Germinal center (tissue), 1 donor: ENCODE measurements at places on chromosomes 6 and 20.
A peak's percentile ranks its signal among the peaks of the same experiment; 100 is the strongest.

GRCh38 chr6:6583836-6584235 is 4.7 kb upstream of the LY86 start:
- DNase-seq = no peak

DNA sequence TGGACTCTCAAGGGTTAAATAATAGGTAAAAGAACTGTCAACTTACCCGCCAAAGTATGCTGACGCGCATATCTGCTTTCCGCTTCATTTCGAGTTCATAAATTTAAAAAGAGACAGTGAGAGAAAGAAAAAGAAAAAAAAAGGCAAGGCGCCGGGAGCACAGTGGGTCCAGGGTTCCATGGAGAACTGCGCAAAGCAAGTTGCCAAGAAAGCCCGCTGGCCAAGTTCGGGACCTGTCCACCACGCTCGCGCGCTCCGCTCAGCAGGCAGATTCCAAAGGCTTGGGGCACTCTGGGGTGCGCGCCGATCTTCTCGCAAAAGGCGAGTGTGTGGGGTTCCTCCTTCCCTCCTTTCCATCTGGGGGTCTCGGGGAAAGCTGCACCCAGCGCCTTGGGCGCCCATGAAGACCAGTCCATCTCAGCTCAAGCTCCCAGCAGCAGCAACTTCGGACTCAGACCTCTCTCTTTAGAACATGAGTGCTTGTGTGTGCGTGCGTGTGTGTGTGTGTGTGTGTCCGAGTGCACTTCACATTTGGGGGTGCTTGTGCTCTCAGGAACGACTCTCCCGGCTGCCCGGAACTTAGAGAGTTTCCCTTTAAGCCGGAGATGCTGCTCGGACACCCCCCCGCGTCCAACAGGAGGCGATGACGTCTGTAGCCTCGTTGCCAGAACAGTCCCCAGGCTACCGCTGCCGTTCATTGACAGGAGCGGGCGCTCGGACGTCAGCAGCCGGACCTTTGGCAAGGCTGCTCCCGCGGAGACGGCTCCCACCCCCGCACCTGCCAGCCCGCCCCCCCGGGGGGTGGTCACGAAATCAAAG is 180.0 kb downstream of the TBXT start:
- DNase-seq = no peak

DNA sequence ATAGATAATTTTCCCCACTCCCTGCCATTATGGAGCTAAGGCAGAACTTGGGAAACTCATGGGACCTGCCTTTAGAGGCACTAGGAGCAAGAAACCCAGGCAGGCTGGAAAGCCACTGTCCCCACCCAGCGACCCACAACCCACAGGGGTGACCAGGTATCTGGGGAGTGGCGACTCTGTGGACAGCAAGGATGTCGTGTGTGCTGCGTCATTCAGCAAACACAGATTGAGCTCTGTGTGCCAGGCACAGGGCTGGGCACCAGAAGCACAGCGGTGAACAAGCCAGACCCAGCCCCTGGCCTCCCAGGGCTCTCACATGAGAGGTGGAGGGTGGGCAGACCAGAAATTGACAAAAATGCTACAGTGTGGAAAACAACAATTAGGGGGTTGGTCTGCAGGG is 27.7 kb downstream of the DLGAP4 start:
- no peak for DNase-seq

- DNase-seq = no peak
Measured at GRCh38 chr6:14720411-14721102, 525.3 kb upstream of the JARID2 start.

GRCh38 chr6:22600059-22600458 is 30.7 kb downstream of the HDGFL1 start:
- DNase-seq = no peak

DNA sequence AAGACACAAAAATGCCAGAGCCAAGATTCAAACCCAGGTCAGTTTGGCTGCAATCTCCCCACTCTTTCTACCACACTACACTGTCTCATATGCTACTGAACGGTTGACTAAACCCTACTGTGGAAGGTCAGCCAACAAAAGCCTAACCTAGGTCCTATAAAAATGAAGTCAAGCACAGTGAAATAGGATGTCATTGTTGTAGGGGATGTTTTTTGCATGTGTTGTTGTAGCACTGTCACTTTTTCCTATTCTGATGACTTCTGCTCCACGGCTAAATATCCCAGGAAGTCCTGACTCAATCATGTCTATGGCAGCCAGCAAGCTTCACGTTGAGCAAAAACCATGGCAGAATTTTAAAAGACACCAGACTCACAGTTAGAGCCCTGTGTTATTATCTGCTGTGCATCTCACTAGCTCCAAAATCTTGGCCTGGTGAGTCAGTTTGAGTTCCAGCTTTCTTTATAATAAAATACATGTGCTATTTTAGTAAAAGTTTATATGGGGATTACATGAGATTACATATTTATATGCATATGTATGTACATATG is 322.1 kb upstream of the NT5E start:
- no peak for DNase-seq

DNA sequence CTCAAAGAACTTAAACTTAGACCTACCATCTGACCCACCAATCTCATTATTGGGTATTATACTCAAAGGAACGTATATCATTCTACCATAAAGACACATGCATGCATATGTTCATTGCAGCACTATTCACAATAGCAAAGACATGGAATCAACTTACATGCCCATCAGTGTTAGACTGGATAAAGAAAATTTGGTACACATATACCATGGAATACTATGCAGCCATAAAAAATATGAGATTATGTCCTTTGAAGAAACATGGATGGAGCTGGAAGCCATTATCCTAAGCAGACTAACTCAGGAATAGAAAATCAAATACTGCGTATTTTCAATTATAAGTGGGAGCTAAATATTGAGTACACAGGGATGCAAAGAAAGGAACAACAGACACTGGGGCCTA is 166.4 kb upstream of the GLP1R start:
- no peak for DNase-seq

DNA sequence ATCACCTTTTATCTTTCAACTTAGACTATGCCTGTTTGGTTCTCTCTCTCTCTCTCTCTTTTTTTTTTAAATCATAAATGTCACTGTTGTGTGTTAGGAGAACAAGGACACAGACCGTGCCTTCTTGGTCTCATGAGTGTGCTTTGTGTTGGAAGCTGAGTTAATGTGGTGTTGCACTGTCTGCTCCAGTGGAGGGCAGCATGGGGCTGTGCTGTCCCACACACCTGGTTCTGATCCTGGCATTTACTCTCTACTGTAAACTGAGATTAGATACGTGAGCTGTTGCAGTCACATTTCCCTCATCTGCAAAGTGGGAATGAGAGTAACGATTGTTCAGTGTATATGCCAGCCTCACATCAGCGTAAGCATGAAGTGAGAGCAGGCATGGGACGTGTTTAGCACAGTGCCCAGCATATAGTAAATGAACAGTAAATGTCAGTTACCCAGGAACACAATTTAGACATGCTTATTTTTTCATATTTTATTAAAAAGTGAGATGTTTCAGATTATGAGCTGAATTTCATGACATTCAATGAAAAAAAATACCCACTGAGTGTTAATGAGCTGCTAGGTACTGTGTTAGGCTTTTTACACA is 161.1 kb downstream of the FARS2 start:
- peak; percentile 6 for DNase-seq

GRCh38 chr6:117674503-117674902 is 766 bp upstream of the NUS1 start:
- no peak for DNase-seq

GRCh38 chr20:58829531-58829941 is 21.2 kb downstream of the GNAS-AS1 start:
- no peak for DNase-seq

DNA sequence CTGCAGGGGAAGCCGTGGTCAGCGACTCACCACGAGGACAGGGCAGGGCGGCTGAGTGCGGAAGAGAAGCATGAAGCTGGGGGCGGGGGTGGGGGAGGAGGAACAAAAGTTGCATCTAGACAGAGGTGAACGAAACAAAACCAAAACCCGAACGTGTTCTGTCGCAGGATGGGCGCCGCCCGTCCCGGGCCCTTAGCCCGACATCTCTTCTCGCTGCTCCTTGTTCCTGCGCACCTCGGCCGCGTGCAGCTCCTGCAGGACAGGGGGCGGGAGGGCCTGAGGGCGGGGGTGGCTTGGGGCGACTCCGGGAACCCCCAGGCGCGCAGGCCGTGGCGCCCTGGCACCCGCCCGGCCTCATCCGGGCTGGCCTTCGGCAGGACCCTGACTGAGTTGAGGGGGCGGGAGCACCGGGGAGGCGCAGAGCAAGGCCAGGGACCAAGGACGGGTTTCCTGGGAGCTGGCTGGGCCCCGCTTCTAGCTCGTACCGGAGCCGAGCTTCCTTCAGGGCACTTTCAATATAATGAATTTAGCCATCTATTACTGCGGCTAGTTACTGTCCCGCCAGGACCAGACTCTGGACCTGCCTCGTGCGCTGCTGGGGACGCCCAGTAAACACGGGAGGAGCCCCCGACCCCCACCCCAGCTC is 12.0 kb downstream of the STMN3 start:
- no peak for DNase-seq

- no peak for DNase-seq
Measured at GRCh38 chr20:11401988-11402387, 515.7 kb upstream of the BTBD3 start.

DNA sequence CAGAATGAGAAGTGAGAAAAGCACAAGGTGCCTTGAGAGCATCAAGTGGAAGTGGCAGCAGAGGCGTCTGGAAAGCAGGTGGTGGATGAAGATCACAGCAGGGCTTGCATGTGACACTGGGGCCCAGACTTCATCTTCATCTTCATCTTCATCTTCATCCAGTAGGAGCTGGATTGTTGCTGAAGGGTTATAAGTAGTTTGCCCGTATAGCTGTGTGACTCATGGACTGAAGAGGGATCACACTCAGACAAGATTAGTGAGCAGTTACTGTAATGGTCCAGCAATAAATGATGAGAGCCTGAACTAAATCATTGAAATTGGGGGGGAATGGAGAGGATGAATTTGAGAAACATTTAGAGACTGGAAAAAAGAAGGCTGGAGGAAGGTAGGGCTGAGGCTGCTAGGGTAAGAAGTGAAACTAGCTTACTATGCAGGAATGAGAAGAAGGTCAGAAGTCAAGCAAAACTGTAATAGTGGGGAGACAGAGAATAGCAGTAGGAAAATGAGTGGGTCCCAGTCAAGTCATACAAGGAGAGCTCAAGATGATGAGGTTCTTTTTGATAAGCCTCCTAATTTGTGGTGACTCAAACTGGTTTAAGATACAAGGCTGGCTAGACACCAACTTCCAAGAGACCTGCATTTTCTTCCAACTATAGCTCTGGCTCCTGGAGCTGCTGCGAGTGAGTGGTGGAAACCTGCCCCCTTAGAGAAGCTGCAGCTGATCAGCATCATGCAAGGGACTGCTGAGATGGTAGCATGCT is 92.3 kb upstream of the BEND6 start:
- no peak for DNase-seq

DNA sequence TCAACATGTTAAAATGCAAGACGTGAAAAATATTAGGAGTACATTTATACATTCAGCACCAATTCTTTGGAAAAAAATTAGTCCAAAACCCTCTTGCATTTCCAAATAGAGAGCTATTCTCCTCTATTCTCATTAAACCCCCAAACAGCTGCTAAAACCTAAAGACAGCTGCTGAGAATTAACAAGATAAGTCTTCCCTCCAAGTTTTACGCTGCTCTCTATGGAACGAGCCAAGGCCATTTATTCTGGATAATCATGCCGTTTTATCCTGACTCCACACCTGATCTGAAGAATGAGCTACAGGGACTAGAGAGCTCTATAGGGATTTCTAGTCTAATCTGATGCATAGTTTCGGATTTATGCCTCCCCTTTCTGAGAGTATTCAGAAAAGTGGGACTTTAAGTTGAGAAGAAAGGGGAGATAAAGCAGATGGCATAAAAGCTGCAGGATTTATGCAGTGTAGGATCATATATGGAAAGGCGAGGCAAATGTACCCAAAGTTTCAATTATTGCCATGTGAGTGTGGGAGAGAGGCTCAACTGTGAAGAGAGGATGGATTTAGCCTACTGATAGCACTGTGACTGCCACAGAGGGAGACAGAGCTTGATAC is 64.7 kb upstream of the HS3ST5 start:
- no peak for DNase-seq

- no peak for DNase-seq
Measured at GRCh38 chr6:152189736-152190135, 382.3 kb downstream of the ESR1 start.

DNA sequence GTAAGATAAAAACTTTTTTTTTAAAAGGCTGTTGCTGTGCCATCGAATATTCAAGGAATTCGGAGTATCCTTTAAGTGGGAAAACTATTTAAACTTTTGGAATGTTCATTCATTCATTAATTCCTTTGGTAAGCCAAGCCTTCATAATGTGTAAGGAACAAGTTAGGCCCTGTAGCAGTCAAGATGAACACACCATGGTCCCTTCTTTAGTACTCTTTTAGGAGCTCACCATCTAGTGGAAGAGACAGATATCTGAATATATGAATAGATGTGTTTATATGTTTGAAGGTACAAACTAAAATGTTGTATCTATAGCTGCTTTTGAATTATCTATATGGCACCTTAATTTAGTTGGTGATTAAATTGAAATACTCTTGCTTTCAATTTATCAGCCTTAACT is 5.8 kb downstream of the SPO11 start:
- DNase-seq = no peak

DNA sequence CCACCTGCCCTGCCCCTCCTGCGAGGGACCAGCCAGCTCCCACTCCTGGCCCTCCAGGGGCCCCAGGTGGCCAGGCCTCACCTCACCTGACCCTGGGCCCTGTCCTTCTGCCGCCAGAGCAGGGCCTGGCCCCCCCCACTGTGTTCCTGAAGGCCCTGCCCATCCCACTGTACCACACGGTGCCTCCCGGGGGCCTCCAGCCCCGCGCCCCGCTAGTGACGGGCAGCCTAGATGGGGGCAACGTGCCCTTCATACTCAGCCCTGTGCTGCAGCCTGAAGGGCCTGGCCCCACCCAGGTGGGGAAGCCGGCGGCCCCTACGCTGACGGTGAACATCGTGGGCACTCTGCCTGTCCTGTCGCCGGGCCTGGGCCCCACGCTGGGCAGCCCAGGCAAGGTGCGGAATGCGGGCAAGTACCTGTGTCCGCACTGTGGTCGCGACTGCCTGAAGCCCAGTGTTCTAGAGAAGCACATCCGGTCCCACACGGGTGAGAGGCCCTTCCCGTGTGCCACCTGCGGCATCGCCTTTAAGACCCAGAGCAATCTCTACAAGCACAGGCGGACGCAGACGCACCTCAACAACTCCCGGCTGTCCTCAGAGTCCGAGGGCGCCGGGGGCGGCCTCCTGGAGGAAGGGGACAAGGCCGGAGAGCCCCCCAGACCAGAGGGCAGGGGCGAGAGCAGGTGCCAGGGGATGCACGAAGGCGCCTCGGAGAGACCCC is 27.6 kb downstream of the ZNF831 start:
- DNase-seq = no peak

GRCh38 chr6:149331871-149332270 is 14.4 kb downstream of the TAB2 start:
- no peak for DNase-seq

- DNase-seq = no peak
Measured at GRCh38 chr20:64269604-64270411, 14.3 kb downstream of the PCMTD2 start.

GRCh38 chr20:17568045-17568788 is 1.7 kb upstream of the DSTN start:
- no peak for DNase-seq
